Left colon (tissue), 2 donors: ENCODE measurements at places on chromosomes 4 and X.

DNA sequence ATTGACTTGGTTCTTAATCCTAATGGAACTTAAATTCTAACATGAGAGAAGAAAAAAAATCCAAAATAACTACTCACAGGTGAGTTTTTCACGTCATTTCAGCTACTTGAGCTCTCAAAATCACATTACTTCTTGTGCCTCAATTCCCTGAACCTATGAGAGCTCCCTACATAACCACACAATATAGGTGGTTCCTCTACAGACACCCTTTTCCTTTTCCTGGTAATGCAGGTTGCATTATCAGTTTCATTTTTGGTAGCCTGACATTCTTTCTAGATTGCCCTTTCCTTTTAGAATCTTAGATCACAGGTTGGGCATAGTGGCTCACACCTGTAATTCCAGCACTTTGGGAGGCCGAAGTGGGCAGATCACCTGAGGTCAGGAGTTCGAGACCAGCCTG is 4.3 kb downstream of the GPR34 start:
- DNase-seq = no peak

DNA sequence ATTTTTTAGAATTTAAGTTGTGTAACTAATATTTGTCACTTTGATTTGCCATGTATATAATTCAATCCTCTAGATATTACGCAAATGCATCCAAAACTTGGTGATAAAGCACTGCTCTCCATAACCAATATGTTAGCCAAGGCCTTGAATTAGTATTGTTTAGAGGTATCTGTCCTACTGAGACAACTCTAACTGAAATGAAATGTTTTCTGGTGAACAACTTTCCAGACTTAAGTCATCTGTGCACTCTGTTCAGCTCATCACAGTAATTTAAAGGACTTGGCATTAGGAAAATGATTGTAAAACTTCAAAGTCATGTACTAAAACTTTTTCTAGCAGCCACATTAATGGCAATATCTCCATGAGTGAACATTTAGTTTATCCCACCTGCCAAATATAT is 73.1 kb downstream of the HPGD start:
- DNase-seq = no peak

- no peak for DNase-seq
These were observed 18.6 kb upstream of the ZIC3 start for GRCh38 chrX:137547291-137547690.

GRCh38 chr4:70239884-70240591 is 2.4 kb upstream of the CSN3 start:
- no peak for DNase-seq

DNA sequence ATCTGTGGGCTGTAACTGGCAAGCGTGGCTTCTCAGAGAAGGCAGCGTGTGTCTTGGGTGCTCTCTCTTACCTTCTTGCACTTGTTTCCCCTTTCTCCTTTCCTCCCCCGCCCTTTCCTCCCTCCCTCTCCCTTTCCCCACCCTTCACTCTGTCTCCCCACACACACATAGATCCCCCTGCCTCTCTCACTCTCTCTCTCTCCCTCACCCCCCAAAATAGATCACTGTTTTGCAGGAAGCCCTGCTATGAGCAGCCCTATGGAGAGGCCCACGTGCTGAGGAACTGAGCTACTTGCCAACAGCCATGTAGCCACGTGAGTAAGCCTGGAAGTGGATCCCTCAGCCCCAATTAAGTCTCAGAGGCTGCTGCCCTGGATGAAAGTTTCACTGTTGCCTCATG is 4.3 kb upstream of the PNMA6E start:
- DNase-seq = no peak

GRCh38 chr4:138189206-138189605 is 52.9 kb downstream of the SLC7A11 start:
- no peak for DNase-seq

GRCh38 chrX:108735679-108736508 is 469 bp downstream of the IRS4 start:
- DNase-seq = no peak

DNA sequence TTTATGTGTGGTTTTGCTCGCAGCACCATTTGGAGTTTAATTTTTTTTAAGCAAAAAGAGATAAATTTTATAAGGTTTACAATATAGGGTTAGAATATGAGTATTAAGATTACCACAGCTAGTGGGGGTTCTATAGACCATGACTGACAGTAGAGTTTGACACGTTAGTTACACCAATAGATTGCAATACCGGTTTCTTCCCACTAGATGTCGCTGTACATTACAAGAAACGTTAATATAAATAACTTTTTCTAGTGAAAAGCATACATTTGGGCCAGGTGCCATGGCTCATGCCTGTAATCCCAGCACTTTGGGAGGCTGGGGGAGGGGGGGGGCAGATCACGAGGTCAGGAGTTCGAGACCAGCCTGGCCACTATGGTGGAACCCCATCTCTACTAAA is 433.6 kb downstream of the MAGEB5 start:
- no peak for DNase-seq

DNA sequence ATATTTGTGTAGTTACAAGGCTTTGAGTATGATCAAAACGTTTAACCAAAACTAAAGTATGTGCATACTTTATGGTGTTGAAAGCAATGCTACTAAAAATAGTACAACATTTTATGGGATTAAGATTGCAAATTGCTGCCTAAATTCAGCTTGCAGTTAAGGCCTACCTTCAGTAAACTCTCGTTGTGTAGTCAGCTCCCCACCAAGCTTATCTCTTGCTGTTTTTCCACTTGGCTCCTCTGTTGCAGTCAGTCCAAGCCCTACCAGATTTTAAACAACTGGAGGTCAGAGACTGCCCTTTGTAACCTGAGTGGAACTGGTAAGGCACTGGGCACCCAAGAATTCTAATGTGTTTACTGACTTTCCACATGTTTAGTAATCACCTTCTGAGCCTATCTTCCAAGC is 25.7 kb downstream of the AFF1 start:
- no peak for DNase-seq

GRCh38 chr4:140367738-140368137 is 5.7 kb upstream of the SCOC start:
- DNase-seq = no peak

GRCh38 chr4:57410331-57411052 is 300.3 kb upstream of the IGFBP7 start:
- DNase-seq = no peak

DNA sequence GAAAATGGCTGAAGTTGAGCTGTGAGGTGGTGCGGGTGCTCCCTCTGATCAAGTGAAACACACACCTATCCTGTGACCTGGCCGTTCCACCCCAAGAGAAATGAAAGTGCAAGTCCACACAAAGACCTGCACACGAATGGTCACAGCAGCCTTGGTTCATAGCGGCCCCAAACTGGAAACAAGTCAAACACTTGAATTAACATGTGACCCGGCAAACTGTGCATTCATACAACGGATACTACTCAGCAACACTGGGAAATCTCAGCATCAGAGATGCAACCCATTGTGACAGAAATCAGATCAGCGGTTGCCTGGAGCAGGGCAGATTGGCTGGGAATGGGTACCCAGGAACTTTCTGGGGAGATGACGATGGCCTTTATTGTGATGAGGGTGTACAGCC is 7.6 kb downstream of the G6PD start:
- DNase-seq = no peak

DNA sequence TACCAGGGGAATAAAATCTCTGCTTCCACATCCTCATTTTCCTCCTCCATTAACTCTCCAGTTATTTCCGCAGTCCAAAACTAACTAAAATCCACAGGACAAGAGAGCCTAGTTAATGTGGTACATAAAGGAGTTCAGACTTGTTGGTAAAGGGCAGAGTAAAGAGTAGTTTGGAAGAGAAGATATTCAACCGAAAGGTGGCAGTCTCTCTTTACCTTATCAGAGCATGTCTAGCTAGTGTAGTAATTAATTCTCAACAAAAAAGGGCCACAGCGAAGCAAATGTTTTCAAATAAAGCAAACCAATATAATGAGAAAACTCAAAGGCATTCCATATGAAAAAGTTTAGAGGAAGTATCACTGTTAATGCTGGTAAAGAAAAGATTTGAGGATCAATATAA is 286.5 kb downstream of the GLUD2 start:
- DNase-seq = no peak

DNA sequence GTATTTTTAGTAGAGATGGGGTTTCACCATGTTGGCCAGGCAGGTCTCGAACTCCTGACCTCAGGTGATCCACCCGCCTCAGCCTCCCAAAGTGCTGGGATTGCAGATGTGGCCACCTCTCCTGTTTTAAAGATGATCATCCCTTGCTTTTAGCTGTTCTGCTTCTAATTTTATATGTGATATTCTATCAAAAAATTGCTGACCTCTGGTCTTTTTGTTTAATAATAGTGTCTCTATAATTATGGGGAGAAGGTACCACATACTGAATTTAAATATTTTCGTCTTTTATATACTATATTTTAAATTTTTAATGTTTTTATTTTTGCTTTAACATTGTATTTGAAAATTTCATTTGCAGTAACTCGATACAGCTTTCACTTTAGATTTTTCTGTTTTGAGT is 15.6 kb downstream of the USP9X start:
- DNase-seq = no peak

DNA sequence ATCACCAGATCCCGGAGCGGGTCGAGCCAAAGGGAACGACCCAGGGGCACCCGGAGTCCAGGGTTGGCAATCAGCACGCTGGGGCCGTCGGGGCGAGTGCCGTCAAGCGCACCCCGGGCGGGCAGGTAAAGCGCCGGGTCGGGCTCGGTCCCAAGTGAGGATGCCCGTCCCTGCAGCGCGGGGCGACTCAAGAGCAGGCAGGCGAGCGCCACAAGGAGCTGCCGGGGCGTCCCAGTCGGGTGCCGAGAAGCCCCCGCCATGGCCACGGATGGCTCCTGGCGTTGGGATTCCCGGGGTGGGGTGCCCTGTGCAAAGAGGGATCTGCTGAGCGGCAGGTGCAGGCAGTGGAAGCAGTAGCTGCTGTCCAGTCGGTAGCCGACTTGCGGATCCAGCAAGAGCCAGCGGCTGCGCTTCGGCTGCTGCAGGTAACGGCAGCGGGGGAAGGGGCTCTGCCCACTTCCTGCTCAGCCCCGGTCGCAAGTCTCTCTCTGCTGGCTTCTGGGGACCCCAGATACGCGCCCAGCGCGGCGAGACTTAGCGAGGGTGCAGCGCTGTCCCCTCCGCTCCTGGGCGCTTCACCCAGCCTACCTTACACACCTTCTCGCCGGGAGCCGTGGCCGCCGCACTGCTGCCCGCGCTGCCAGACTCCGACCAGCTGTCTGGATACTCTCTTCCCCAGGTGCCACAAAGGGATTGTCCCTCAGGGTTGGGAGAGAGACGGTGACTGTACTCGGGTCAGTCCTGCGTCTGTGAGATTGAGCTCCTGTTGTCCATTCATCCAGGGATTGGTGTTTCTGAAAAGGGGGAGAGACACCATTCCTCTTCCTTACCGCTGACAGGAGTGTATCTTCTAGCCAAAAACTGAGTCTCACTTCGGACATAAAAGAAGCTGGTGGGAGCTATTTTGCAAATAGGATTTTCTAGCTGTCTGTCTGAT is at the start of gene FREM3:
TSS of gene FREM3 (minus strand) at position 260 of the 937 bp plus-strand sequence. CDS start at position 260, 0 bp downstream.
- DNase-seq = no peak

DNA sequence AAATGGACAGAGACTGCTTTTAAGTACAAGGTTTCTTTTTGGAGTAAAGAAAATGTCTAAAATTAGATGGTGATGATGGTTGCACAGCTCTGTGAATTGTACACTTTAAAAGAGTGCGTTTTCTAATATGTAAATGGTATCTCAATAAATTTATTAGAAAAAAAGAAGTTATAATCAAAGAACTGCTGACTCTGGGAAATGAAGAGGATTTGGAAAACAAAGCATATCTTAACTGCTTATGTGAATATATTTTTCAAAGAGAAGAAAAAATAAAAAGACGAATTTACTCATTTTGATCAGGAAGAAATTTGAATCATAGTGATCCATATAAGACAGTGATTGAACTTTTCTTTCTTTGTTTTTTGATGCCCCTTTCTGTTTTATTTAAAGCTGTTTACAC is 45.9 kb upstream of the FSTL5 start:
- no peak for DNase-seq

DNA sequence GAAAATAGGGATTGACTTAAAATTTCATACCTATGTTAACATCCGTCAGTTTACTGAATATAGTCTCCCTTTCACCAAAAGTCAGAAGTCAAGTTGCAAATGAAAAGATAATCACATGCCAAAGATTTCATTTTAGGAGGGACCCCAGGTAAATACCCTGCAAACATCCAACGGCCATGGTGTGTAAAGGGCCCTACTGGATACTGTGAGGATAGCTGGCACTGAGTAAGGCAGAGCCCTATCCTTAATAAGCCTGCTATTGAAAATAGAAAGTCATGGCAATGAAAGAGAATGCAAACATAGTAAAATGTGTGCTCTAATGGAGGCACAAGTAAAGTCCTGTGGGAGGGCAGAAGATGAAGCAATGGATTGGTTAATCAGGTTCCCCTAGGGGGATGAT is 20.9 kb downstream of the STK26 start:
- no peak for DNase-seq

DNA sequence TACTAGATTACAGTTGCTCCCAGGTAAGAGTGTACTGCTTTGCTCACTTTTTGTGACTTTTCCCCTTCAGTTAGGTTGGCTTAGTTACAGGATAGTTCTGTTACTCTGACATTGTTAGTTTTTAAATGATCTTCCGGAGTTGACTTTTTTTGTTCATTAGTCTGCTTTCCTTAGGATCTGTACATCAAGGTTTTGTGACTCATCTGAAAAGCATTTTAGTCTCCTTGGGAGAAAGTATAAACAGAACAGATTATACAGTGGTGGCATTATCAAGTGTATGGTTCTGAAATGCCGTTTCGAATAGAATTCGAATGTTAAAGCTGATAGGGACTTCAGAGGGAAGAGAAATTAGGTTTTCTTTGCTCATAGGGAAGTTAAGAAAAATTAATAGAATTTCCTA is 63.3 kb downstream of the USP9X start:
- DNase-seq = no peak

DNA sequence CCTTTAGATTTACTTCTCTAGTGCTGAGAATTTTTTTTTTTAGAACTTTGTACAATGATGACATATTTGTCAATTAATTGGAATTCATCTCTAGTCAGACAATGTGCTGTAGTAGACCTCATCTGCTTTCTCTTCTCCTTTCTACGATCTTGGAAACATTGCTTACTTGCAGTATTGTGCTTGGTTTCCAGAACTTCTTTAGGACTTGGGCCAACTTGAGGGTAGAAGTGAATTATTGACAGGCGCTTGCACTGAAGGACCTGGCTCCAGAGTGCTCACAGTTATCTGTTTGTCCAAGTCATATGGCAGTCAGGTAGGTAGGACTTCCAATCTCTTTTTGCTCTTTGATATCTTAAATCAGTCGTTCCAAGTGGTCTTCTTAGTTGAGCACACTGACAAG is 39.6 kb downstream of the FNIP2 start:
- no peak for DNase-seq

GRCh38 chrX:37796805-37797204 is 16.9 kb downstream of the CYBB start:
- no peak for DNase-seq

DNA sequence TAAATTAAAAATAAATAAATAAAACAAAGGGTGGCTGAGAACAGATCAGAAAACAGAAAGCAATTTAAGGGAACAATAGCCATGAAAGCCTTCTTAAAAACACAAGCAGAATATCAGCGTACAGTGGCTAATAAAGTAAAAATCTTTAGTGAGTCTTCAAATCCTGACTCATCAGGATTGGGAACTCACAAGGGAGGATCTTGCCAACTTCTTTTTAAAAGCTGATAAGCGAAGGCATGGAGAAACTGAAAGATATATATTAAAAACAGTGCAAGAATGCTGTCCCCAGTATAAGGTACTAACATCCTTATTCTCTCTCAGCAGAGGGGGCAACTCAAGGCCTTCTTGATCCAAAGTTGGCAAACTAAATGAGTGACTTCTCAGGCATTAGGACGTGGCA is 180.1 kb downstream of the DHX15 start:
- DNase-seq = no peak

GRCh38 chr4:110442309-110442708 is 33.6 kb upstream of the ENPEP start:
- DNase-seq = no peak

GRCh38 chr4:125666635-125667034 is 351.9 kb downstream of the FAT4 start:
- DNase-seq = no peak
